Fibroblast of skin of right quadriceps (primary cell): ENCODE measurements at places on chromosomes 5 and 9.

DNA sequence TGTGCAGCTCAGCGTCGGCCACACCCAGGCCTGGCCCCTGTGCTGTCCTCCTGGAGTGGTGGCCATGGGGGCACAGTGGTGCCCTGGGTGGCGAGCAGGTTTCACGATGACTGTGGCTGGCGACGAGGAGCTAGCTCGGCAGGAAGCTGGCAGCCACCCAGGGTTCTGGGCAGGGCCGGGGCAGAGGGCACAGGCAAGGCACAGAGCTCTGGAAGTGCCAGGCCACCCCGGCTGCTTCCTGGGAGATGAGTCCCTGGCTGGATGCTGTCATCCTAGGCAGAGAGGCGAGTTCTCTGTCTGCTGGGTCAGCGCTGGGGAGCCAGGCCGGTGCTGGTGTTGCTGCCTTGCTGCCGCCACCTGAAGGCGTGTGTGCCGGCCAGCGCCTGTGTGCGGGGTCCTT lies 51.7 kb downstream of the RXRA start:
- no peak for DNase-seq

DNA sequence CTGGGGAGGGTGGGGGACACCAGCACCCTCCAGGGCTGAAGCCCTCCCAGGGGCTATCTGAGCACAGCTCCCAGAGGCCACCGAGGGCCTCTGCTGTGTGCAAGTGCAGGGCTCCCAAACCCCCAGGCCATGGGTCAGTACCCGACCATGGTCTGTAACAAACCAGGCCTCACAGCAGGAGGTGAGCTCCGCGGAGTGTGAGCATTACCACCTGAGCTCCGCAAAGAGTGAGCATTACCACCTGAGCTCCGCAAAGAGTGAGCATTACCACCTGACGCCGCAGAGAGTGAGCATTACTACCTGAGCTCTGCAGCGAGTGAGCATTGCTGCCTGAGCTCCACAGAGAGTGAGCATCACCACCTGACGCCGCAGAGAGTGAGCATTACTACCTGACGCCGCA lies 152.9 kb upstream of the IRX2 start:
- no peak for DNase-seq

- DNase-seq = no peak
Measured at GRCh38 chr5:76542887-76543690, 80.1 kb downstream of the F2RL2 start.

GRCh38 chr5:57618767-57619381 lies 136.3 kb upstream of the ACTBL2 start:
- no peak for DNase-seq

- DNase-seq = no peak
Measured at GRCh38 chr9:87729246-87729645, 3.3 kb downstream of the CTSL start.

DNA sequence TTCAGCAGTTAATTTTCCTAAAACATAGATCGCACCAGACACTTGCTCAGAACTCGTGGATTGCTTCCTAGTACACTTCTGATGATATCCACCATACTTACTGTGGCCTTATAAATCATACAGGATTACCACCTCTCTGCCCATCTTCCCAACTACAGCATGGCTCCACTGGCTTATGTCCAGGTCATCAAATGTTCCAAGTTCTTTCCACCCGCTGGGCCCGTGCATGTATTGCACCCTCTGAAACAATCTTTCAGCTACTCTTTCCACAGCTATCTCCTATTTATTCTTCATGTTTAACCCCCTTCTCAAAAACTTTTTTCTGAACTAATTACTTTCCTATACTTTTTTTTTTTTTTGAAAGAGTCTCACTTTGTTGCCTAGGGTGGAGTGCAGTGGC lies 18.5 kb downstream of the FBXW2 start:
- no peak for DNase-seq

GRCh38 chr9:135888766-135889394 lies 18.5 kb downstream of the CAMSAP1 start:
- DNase-seq = no peak
